ENCODE measurements at places on chromosomes 4 and X.

GRCh38 chr4:25060963-25061340, 30.2 kb upstream of the LGI2 start:
- DNase-seq, result no peak

DNA sequence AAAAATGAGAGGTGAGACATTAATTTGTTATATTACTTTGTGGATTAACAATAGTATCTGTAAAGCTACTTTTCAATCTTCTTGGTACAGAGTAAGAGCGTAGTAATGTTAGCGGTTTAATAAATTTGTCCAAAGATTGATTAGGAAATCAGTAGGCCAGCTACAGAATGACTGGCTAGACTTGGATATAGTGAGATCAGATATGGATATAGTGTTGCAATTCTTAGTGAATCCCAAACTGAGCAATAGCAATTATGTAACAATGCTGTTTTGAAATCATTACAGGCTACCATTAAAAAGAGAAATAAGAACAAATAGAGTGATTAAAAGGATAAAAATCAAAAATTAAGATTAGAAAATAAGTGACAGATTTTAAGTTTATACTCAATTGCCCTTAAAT, 847 bp upstream of the UGT2A2 start:
- no peak for DNase-seq

- DNase-seq, result peak; percentile 26
Measured at GRCh38 chr4:101328063-101328602, 19.2 kb downstream of the PPP3CA start.

- no peak for DNase-seq
Measured at GRCh38 chr4:36587909-36588472, 306.6 kb downstream of the DTHD1 start.

- DNase-seq, result no peak
Measured at GRCh38 chr4:146236216-146236615, 21.9 kb downstream of the REELD1 start.

- no peak for DNase-seq
Measured at GRCh38 chrX:52416816-52417215, 48.0 kb downstream of the XAGE2 start.

- DNase-seq, result no peak
Measured at GRCh38 chrX:46485897-46486296, 59.3 kb downstream of the ZNF674 start.

DNA sequence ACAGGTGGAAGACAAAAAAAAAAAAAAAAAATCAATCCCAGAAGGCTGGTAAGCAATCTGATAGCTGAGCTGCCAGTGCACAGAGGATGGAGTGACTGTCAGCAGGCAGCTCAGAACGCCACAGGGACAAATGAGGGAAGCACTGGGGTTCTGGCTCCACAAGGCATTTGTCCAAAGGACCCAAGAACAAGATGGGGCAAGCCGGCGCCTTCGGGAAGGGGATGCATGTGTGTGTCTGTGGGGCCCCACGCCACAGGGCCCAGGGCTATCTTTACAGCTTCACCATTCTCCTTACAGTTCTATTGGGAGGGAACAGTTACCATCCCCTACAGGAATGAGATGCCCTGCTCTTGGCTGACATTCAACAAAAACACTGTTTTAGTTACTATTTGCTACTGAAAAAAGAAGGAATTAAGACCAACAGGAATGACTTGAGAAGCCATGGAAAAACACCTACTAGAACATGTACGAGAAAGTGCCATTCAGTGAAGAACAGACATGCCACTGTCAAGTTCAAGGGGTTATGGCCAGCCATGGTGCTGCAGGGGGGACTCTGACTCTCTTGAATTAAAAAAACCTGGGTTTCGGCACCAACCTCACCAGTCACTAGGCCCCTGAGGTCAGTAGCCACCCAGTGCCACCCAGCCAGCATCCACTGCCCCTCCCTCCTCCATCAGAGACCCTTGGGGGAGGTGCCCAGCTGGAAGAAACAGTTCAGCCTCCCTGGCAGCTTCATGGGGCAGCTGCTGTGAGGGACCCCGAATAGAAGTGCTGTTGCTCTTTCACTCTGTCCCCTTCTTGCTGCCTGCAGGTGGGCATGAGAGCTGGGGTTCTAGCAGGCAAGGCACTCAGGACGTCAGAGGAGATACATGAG, 18.5 kb downstream of the WDR1 start:
- no peak for DNase-seq

DNA sequence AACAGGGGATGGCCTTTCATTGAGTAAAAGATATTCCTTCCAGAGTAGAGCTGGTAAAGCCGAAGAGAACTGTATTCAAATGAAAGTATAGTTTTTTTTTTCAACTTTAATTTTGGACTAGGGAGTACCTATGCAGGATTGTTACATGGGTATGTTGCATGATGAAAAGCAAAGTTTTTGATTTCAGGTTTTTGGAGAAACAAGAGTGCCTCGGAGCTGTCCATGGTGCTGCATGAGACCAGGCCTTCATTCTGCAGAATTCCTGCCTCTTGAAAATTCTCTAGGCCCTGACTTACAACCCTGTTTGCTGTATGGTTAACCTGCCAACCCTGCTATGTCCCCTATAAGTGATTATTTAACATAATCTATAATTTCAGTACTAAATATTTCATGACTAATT, 1065.7 kb upstream of the FTHL17 start:
- no peak for DNase-seq

DNA sequence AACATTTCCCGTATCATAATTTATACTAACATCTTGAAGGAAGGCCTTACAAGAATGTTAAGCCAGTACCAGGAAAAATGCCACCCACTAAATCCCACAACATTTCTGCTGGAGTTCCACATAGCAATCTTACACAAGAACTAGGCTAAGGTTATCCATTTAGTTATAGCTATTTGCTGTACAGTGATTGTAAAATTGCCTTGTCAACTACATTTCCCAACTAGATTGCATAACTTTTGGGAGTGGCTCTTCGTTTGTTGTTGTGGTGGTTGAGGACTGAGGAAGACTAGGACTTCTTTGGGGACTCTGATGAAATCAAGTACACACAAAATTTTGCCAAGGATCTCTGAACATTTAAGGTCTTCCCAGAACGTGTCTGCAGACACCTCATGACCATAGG, 8.0 kb downstream of the IBSP start:
- DNase-seq, result no peak

GRCh38 chr4:118417325-118417724, 64.5 kb upstream of the PRSS12 start:
- DNase-seq, result no peak

DNA sequence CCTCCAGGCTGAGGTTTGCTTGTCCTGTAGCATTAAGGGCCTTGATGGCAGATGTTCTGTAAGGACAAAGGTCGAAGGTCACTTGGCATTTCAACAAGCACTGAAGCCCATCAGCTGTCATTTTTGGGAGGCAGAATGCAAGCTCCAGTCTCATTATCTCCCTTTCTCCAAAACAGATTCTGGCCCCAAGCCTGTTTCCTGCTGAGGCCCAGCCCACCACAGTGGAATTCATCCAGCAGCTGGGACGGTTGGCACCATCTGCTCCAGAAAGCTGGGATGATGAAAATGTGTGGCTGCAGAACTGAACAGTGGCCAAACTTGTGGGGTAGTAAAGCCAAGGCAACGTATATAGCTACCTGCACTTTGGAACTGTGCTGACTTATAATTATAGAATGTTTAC, 17.7 kb upstream of the PPEF2 start:
- DNase-seq, result no peak

- DNase-seq, result no peak
Measured at GRCh38 chr4:40204507-40205258, 7.9 kb downstream of the RHOH start.

GRCh38 chr4:121168446-121169281, 4.5 kb upstream of the TNIP3 start:
- DNase-seq, result peak; percentile 64

DNA sequence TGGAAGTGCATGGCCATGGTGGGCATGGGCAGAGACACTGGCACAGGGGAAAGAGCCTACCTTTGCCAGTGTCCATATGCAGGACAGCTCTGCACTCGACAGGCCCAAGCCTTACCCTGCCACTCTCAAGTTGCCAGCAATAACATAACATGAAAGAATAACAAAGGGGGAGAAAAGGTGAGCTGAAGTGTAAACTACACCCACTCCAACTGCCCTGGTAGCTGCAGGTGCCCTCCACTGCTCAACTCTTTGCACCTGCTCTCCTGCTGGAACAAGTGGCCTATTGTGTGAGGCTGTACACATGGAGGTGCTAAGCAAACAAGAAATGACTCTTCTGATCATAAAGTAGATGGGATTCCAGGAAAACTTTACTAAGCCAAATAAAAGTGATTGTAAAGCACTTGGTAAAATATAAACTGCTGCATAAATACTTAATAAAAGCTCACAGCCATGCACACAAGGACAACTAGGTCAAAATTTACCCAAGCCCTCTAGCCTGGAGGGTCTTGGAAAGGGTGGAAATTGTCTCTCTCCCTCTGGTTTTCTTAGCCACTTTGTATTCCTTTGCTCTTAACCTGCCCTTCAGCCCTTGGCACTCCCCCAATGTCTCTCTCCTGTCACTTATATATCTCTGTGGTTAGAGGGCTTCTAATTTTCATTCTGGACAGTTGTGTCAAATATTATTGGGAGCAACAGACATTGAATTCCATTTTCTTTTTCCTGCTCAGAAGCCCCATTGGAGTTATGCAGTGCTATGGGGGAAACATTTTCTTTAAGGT, 261.2 kb upstream of the GPC4 start:
- no peak for DNase-seq

DNA sequence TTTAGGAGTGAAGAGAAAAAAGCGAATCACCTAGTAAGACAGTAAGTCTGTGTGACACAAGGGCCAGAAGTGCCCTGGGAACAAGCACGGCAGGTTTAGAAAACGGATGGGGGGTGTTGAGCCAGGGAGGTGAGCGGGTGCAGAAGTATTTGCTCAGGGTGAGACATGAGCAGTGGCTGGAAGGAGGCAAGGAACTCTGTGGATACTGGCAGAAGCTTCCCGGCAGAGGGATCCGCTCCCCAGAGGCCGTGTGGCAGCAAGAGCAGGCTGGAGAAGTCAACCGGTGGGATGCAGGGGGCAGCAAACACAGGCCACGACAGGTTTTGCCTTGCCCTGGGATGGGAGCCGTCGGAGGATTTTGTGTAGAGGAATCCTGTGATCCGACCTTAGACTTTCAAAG, 2.3 kb upstream of the UVSSA start:
- DNase-seq, result no peak

DNA sequence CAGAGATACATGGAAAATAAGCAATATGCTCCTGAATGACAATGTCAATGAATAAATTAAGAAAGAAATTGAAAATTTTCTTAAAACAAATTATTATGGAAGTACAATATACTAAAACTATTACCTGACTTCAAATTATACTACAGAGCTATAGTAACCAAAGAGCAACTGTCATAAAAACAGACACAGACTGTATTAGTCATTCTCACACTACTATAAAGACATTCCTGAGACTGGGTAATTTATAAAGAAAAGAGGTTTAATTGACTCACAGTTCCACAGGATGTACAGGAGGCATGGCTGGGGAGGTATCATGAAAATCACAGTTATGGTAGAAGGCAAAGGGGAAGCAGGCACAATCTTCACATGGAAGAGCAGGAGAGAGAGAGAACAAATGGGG, 60.0 kb upstream of the CYSLTR1 start:
- DNase-seq, result no peak

GRCh38 chr4:15011166-15011565, 8.9 kb downstream of the CPEB2 start:
- DNase-seq, result no peak

DNA sequence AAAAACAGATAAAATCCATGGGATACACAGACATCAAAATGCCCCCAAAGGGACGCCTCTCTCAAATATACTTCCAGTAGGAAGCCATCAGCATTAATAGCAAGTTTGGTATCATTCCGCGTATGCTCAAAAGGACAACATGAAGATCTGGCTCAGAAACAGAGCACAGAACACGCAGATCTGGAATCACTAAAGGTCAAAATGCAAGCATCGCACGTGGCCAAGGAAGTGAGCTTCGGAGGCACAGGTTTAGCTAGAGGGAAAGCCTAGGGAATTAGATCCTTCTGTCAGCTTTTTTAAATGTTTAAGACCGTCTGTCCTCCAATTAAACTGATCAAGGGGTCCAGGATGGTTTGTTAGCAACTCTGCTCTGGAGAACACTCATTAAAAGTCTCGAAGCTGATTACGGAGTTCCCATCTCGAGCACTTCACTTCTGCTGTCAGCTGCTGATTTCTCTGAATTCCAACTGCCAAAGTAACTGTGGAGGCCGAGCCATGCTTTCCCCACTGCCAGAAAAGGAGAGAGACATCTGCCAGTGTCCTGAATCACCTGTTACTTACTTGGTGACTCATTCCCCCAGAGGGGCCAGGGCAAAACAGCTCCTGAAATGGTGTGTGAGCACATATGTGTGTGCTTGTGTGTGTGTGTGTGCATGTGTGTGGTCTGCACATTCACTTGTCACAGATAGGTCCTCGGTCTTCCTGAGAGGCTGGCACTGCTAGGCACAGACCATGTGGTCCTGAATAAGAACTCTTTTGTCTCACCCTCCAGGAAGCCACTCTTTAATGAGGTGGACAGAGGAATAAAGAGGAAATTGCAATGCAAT, 177.7 kb upstream of the PPARGC1A start:
- no peak for DNase-seq
